ENCODE measurements at places on chromosomes 16 and 17. TPM values are rescaled to one million over a fixed set of nuclear protein-coding genes. Genes with fewer than 3 reads are reported as not detected.

DNA sequence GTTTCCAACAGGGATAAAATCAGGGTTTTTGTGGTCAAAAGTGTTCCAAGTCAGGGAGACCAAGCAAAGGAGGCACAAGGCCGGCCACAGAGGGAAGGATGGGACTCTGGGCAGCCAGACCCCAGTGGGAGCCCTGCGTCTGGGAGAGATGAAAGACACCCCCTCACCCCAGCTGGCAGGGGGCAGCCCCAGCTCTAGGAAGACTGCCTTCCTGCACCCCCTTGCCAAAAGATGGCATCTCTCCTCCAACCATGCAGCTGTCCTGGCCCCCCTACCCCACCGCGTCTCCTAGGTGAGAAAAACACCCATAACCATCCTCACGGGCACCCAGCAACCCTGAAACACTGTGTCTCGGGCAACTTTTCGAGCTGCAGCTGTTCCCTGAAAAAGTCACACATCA lies 51.3 kb downstream of the CUEDC1 start:
- DNase-seq, result no peak

DNA sequence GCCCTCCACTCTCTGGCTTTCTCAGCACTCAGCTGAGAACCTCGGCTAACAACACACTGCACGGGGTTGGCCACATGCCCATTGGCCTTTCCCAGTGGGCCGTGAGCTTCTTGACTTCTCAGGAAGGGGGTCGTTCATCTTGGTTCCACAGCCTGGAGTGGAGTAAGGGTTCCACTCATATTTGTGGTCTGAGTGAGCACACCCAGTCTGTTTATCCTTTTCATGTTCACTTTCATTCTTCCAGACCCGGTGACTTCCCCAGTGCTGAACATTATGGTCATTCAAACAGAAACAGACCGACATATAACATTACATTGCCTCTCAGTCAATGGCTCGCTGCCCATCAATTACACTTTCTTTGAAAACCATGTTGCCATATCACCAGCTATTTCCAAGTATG lies 8.2 kb downstream of the MILR1 start:
- no peak for DNase-seq

- DNase-seq, result no peak
These were observed 619 bp downstream of the CACNB1 start for GRCh38 chr17:39196808-39197291.

DNA sequence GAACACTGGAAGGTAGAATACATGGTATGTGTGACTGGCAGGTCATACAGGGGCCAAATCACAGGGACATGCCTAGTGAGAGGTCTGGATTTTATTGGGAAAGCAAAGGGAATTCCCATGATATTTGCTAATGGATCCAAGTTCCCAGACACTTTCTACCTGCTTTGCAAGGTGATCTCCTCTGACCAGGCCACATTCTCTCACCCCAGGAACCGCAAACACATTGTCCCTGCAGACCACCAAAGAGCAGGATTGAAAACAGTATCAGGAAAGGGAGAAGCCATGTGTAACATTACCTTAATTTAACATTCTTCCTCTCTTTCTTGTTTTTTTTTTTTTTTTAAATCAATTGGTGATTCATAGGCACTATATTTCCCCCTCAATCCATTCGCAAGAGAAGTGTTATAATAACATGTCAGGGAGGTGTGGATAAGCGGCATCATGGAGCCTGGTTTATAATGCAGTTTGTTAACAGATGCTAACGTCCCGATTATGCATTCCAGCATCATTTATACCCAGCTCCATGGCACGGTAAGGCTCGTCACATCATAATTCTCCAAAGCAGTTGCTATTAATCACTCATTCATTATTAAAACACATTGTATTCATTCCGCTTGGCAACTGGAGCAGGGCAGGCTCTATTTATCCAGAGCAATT lies 155.1 kb upstream of the CCL2 start:
- DNase-seq, result no peak

GRCh38 chr16:56870276-56870888 lies 5.4 kb downstream of the SLC12A3 start:
- no peak for DNase-seq

DNA sequence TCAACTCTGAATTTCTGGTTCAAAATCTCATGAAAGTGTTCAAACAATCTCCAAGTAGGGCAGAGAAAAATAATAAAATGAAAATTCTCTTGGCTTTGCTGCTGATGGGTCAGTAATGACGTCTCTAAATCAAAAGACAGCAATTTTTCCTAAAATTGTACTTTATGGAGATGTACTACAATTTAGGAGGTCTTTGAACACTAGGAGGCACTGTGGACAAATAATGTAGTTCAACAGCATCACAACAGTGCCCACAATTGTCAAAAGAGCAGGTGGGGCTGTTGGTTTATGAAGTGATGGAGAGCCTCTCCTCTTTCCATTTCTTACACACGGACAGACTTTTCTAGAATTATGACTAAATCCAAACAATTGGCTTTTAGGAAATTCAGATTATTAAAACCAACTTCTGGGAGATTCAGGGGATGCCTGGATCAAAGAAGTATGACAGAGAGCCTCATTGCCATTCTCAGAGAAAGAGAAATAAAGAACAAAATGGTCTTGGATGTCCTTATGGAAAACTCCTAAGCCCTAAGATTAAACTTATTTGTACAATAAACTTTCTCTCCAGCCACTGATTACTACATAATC lies 23.8 kb downstream of the EZH1 start:
- peak; percentile 51 for DNase-seq

GRCh38 chr17:60158751-60159478 lies 9.1 kb downstream of the CA4 start:
- no peak for DNase-seq

DNA sequence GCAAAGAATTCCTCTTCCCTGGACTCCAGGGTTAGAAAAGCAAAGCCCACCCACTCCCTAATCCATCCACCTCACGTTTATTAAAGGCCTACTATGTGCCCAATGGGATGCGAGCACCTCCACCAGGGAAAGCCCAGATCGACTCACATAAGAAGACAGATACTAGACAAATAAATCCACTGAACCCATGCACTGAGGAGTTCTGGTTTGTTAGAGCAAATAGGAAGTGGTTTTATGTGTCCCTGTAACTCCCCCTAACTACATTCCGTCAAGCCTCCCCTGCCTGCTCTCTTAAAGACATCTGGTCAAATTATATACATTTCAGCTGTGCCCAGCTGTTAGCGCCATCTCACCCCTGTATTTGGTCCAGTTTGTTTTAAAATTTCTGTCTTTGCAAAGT lies 218.5 kb upstream of the RPL38 start:
- DNase-seq, result no peak

DNA sequence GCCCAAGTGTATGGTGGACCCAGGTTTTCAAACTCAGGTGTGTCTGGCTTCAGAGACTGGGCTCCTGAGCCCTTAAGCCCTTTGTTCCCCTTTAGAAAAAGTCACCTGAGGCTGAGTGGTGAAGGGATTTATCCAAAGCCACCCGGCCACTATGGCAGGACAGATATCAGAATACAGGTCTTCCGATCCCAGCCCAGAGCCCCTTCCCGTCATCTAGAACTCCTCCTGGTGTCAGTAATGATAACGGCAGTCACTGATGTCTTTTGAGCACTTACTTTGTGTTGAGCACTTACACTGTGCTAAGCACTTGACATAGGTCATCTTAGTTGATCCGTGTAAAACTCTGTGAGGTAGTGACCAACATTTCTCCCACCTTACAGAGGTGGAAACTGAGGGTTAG lies 16.6 kb downstream of the NOD2 start:
- DNase-seq, result no peak

GRCh38 chr16:2498531-2499253 lies 15.1 kb upstream of the ATP6V0C start:
- no peak for DNase-seq

- no peak for DNase-seq
These were observed 1304.7 kb downstream of the CDH8 start for GRCh38 chr16:60731329-60732050.

DNA sequence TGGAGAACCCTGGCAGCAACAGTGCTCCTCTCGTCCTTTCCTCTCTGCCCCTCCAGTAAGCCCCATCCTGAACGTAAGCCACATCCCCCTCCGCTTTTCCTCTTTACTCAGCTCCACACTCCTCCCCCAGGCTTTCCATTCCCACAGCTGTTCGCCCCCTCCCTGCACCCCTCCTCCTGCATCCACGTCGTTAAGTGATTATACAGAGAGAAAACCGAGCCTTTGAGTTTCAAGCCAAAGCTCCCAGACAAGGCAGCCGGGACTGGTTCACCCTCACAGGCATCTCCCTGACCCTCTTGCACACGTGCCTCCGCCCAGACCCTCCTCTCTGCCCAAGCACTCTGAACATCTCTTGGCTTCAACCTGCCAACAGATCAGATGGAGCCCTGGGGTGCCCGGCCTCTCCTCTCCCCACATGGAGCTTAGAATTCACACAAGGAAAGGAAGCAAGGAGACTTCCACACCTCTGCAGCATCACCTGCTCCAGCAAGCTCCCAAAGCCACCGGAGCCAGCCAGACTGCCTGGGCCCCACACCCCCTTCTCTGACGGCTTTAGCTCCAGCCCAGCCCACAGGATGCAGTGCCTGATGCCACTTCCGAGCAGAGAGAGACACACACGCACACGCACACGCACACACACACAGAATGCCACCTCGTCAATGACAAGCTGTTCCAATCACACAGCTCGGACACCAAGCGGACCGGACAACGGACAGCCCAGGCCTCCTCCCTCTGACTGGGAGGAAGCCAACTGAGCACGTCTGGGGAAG lies 99.9 kb upstream of the CCL2 start:
- no peak for DNase-seq

DNA sequence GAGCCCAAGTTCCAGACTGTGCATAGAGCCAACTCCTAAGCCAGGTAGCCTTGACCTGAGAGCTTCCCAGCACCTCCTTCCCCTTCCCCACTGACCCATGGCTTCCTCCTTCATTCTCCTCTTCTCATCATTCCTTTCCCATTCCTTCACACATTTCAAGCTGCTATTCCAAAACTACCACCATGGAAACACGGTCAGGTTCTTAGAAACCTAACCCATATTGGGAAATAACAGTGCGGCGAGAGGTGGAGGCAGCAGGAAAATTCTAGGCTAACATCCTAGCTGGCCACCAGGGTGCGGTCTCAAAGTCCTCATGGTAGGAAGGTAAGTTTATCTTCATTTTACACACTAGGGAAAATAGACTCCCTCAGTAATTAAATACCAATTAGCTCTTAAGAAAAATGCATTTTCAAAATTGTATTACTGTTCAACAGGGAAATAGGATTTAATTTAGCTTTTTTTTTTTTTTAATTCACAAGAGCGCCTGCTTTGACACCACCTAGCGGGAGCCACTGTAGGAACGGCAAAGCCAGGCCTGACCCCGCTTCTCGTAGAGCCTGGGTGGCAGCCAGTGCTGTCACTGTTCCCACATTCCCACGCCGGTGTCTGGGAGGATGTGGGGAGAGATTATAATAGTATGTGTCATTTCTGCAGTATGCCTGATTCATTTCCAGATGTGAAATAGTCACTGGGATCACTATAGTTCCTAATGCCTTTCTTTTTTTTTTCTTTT lies 14.0 kb upstream of the SPHK1 start:
- no peak for DNase-seq

DNA sequence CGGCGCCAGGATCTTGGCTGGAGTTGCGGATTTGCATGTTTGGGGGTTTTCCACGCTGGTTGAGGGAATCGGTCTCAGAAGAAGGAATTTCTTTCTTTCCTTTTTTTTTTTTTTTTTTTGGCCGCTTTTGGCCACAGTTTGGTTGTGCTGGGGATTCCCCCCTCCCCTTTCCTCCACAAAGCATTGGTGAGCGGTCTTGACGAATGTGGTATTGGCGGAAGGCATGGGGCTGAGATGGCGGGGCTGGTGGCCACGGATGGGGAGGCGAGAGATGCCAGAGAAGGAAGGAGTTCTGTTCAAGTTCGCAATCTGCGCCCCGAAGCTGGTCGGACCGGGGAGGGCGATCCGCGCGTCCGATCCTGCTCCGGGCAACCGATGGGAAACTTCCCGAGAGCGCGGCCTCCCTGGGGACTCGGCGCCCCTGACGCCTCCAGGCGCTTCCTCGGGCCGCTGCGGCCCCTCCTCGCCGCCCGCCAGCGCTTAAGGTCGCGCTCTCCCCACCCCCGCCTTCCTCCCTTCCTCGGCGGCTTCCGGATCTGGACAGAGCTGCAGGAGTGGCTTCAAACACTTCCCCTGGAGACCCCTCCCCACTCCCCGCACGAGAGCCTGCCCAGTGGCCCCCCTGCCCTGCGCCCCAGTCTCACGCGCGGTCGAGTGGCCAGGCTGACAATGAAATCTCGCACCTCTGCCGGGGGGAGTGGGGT lies 43.2 kb downstream of the RAI1 start:
- no peak for DNase-seq

DNA sequence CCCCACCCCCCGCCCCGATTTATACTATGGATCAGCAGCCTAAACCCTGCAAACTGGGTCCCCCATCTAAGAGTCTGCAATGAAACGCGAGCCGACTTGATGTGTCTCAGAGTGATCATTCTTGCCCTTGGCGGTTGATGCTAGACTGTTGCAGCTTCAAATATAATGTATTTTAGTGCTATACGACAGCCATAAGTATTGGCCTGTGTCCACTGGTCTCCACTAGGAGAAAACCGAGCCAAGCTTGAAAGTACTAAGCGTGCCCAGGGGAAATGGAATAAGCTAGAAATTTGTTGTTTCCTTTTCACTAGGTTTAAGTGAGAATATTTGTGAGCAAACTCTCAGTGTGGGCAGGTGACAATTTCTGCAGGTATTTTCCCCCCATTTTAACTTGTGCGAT lies 711.2 kb downstream of the MAF start:
- peak; percentile 24 for DNase-seq

- no peak for DNase-seq
These were observed 37.7 kb downstream of the BAHCC1 start for GRCh38 chr17:81432941-81433340.

The RUNDC3A gene
- polyA plus RNA-seq, result 2.0 TPM

The ABCC6 gene
- polyA plus RNA-seq, result 1.3 TPM

The TBC1D3H gene
- not detected for polyA plus RNA-seq

The LPCAT2 gene
- 21.8 TPM for polyA plus RNA-seq

The SLC13A2 gene
- polyA plus RNA-seq, result not detected

The INCA1 gene
- polyA plus RNA-seq, result 5.0 TPM
